ENCODE measurements at places on chromosomes 13 and 19.

- peak; percentile 10 for DNase-seq
These were observed 24.8 kb upstream of the LAIR1 start for GRCh38 chr19:54389553-54389952.

DNA sequence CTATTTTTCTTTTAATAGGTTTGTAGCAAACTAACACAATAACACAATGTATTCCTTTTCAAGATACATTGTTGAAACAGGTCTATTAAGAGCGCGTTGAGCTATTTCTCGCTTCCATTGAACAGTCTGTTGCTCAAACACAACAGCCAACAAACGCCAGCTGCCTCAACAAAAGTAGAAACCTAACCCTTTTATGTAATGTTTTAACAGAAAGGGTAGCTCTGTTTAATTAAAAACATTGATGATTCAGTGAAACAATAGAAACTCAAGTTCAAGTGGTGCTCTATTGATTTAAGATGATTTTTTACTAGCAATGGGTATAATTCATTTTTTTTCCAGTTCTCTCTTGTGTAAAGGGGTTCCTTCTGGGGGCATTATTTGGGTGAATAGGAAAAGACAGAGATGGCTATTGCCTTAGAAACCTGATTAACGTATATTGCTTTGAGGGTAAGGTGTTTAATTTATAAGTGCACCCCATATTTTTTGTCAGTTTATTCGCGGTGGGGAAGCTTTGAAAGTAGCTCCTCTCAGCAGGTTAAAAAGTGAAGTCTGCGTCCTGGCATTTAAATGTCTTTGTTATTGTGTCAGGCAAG, 14.9 kb downstream of the ZIC2 start:
- no peak for DNase-seq

DNA sequence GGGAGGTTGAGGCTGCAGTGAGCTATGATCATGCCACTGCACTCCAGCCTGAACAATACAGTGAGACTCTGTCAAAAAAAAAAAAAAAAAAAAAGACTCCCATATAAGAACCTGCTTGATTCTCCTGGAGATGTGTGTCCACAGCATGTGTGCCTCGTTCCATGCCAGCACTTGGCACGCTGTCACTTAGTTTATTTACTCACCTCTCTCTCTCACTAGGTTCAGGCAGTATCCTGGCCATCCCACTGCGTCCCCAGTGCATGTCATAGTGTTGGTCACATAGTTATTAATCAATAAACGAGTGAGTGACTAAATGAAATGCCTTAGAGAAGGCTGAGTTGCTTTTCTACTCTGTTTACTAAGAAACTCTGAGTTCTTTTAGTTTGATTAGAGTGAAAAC, 79.1 kb upstream of the GPR12 start:
- no peak for DNase-seq

GRCh38 chr13:111938741-111939665, 127.9 kb upstream of the SOX1 start:
- no peak for DNase-seq

DNA sequence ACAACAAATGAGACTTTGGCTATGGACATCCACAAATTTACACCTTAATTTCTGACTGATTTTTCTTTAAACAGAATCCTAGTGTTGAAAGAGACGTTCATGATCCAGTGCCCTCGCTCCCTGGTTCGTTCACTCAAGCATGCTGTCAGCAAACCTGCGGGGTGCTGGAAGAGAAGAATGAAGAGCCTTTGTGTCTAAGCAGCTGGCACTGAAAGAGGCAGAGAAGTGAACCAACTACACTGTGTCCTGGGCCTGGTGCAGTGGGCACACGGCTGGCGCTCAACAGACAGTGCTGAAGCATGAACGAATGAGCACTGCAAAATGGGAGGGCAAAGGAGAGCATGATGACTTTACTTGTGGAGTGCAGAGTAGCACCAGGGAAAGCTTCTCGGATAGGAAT, 46.8 kb downstream of the MIPEP start:
- peak; percentile 72 for DNase-seq

DNA sequence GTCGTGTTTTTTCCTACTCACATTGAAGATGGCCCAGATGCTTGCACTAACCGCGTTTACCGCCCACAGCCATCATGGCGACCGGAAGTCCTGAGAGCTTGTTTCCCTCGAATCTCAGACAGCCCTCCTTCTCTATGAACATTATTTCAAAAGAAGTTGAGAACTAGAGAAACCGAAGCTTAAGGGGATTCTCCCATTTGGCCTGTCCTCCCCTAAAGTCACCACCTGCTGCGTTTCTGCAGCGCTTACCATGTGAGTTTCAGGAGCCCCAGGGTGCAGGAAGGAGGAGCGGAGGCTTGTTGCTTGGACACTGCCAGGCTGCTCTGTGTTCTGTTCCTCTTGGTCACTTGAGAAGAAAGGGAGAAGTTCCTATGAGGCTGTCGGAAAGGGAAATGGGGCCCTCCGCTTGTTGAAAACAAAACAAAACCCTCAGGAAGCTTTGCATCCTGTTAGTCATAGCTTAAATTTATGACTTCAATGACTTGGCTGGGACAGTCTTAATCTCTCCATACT, 6.2 kb downstream of the CARD8 start:
- peak; percentile 60 for DNase-seq

DNA sequence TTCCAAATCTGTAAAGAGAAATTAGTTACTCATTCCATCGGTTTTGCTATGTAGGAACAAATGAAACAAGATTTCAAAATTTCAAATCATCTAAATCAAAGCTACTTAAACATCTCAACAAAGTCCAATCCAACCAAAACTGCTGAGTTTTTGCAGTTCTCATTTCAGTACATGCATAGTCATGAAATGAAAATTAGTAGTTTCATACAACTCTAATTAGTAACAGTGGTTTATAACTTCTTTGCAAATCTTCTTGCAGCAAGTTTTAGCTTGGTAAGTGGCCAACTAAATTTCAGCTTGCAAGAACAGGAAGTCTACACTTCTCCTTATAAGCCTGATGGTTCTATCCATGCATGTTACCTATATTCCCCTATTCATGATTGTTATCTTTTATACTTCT, 75.6 kb downstream of the SPRY2 start:
- no peak for DNase-seq

GRCh38 chr19:7478173-7478842, 10.5 kb downstream of the PEX11G start:
- DNase-seq: no peak

- peak; percentile 80 for DNase-seq
These were observed 11.0 kb downstream of the CYTH2 start for GRCh38 chr19:48480183-48480557.

- no peak for DNase-seq
These were observed at the start of gene MTUS2 for GRCh38 chr13:28820099-28821051. Gene MTUS2 (plus strand): TSS chr13:28820339.

DNA sequence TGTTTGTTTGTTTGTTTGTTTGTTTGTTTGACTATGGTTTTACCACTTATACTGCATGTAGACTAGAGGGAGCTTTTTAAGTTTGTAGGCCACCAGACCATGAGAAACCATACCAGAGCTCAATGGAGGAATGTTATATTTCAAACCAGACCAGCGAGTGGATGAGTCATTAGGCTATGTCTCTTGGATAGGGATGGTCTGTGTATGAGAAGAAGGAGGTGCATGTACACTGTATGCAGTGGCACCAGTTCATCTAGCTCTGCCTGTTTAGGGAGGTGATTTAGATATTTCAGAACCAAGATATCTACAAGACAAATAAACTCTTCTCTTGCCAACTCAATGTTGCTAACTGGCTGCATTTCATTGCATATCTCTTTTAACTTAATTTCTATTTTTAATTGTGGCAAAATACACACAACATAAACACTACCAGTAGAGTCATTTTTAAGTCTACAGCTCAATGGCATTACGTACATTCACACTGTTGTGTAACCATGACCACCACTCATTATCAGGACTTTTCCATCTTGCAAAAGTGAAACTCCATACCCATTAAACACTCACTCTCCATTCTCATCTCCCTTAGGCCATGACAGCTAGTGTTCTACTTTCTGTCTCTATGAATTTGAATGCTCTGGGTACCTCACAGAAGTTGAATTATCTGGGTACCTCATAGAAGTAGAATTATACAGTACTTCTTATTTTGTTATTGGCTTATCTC, 29.2 kb downstream of the SYDE1 start:
- no peak for DNase-seq

DNA sequence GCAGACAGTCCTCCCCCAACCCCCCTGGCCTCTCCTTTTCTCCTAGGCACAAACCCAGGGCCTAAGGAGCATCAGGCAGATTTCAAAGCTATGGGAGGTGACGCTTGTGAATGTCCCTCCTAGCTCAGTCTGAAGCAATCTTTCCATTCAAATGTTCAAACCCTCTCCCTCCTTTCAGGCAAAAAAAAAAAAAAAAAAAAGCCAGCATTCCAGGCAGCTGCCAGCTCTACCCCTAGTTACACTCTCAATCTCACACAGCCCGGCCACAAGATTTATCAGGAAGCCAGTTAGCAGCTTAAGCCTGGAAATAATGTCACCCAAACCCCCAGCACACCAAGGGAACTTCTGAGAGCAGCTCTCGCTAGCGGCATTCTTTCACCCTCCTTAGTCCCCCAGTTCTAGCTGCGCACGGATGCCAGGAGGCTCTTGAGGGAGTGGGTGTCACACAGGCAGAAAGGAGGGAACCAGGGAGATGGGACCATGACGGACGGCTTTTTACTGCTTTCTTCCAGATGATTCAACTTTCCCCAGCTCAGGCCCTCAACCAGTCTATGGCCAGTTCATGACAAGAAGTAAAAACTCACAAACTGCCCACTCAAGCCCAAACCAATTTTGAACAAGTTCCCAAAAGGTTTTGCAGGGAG, 6.3 kb downstream of the SH3GL1 start:
- no peak for DNase-seq

DNA sequence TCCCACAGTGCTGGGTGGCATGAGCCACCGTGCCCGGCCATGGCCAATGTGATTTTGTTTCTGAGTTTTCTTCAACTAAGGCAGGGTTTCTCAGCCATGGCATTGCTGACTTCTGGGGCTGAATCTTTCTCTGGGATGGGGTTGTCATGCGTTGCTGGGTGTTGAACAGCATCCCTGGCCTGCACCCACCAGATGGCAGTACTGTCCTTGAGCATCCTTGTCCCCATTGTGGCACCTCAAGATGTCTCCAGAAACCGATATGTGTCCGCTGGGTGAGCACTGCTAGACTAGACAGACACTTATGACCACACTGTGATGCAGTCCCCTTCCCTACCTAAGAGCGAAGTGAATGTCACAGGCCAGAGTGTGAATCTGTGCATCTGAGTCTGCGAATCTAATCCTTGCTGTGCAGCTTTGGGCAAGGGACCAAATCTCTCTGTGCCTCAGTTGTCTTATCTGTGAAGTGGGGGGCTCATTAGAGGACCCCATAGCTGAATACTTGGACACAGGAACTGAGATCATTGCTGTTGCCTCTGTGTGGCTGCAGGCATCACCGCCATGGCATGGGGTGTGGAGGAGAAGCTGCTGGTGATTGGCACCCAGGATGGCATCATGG, 50.3 kb upstream of the SIN3B start:
- DNase-seq: peak; percentile 43

GRCh38 chr19:41895745-41896580, 13.0 kb downstream of the ARHGEF1 start:
- DNase-seq: no peak

GRCh38 chr13:111204438-111205177, 89.5 kb downstream of the ARHGEF7 start:
- DNase-seq: no peak

GRCh38 chr13:30857018-30857417, 49.1 kb upstream of the MEDAG start:
- DNase-seq: no peak

- DNase-seq: peak; percentile 56
These were observed 36.1 kb downstream of the WDFY2 start for GRCh38 chr13:51620165-51620983.

DNA sequence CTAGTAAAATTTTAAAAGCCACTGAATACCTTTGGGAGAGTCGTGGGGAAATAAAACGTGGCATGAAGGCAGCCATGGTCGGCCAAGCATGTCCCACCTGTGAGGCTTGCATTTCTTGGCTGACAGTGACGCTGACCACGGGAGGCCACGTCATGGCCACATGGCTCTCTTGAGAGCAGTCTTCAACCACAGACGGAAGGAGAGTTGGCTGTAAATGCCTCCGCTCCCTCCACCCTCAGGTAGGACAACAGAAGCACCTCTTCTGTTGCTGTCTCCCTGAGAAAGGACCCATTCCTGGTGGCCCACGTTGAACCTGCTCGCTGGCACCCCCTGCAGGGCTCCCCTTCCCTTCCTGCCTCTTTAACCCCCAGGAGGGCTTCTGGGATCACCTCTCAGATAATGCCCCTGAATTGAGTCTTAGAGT, 10.6 kb upstream of the LRRC25 start:
- no peak for DNase-seq

GRCh38 chr19:18763674-18764590, 27.2 kb downstream of the COMP start:
- DNase-seq: no peak

DNA sequence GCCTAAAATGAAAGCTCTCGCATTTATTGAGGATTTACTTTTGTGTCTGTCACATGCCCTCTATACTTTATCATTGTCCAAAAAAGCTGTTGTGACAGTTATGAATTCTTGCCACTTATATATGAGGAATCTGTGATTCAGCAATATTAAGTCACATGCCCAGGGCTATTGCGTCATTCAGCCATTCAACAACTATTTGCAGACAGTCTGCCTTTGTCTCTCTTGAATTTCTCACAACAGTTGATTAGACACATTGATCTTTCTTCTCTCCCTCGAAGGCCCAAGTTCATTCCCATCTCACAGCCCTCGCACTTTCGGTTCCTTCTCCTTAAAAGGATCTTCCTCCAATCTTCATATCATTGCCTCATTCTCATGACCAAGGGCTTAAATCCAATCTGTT, 342.6 kb downstream of the MZT1 start:
- no peak for DNase-seq

DNA sequence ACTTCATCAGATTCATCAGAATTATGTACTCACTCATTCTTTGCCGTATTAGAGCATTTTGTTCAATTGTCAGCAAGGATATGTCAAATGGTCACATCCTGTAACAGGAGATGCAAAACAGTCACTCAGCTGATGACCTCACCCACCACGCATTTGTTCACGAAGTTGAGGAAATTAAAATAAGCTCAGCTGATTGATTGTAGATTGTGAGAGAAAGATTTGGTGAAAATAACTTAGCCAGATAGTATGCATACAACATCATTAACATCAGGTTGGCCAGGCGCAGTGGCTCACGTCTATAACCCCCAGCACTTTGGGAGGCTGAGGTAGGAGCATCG, 22.6 kb upstream of the CDC16 start:
- DNase-seq: no peak

GRCh38 chr13:80312967-80313366, 28.0 kb downstream of the SPRY2 start:
- no peak for DNase-seq

- no peak for DNase-seq
These were observed 511.6 kb upstream of the ARGLU1 start for GRCh38 chr13:107079423-107080049.

- peak; percentile 11 for DNase-seq
These were observed 7.1 kb downstream of the KLF16 start for GRCh38 chr19:1856345-1856697.

DNA sequence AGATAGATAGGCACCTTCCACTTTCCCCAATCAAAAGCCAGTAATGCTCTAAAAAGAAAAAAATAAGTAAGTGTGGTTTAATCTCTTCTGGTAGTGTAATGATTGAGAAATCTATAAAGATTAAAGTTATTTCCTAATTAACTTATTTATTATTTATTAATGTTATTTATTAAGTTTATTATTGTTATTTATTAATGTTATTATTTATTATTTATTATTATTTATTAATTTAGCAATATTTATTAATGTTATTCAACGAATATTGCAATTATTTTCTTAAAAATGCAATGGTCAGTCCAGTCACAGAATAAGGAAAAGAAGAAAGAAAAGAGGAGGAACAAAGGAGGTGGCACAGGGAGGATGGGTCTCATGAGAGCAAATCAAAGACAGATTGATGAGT, 100.7 kb downstream of the FREM2 start:
- no peak for DNase-seq

- peak; percentile 22 for DNase-seq
These were observed at the start of gene ADGRE1 for GRCh38 chr19:6887316-6887715. Gene ADGRE1 (plus strand): TSS chr19:6887579. CDS start chr19:6887609, 30 bp downstream.
